ENCODE measurements at places on chromosomes 1 and 21.

GRCh38 chr21:43578677-43579303, 80.5 kb downstream of the HSF2BP start:
- no peaks in the 10 kb centered on the region for H3K36me3 ChIP-seq
- no peak overlapping the region for H3K27ac ChIP-seq

DNA sequence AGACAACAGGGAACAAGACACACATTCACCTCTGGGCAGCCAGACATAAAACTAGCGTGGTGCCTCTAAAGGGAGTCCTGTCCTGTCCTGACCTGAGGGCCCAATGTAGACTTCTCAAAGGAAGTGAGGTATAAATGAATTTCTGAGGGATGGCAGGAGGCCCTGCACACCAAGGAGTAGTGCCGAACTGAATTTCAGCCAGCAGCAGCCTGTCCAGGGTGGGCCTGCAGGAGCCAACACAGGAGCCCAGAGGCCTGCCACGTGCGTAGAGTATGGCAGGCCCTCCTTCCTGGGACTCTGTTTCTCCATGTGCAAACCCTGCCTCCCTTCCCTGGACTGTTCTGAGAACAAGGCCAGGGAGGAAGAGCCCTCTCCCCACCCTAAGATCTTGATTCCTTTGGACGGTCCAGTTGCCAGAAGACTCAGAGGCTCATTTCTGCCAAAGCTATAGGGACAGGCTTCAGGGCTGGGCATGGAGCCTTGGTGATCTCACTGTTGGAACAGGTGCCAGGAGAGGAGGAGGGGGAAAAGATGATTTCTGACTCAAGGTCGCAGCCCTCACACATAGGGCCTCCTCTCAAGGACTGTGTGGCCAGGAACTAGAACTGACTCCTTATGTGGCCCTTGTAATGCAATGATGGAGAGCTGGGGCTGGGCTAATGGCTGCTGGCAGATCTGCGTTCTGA, 1.8 kb upstream of the FABP3 start:
- H3K4me1 ChIP-seq, result peaks cover 11% of the 10 kb centered on the region
- H3K27ac ChIP-seq, result no peak overlapping the region
- peaks cover 10% of the 10 kb centered on the region for H3K27me3 ChIP-seq
- no peaks in the 10 kb centered on the region for H3K36me3 ChIP-seq
- H3K4me3 ChIP-seq, result no peak overlapping the region

GRCh38 chr1:248807067-248807737, 18.5 kb downstream of the SH3BP5L start:
- peak; percentile 68 for DNase-seq
- peaks cover 8% of the 10 kb centered on the region for H3K4me1 ChIP-seq
- H3K36me3 ChIP-seq, result peaks cover 6% of the 10 kb centered on the region
- H3K4me3 ChIP-seq, result no peak overlapping the region
- no peaks in the 10 kb centered on the region for H3K27me3 ChIP-seq
- no peak overlapping the region for H3K27ac ChIP-seq

- H3K27ac ChIP-seq, result no peak overlapping the region
- peaks cover 6% of the 10 kb centered on the region for H3K4me1 ChIP-seq
- H3K27me3 ChIP-seq, result peaks cover 25% of the 10 kb centered on the region
- H3K4me3 ChIP-seq, result no peak overlapping the region
- DNase-seq, result no peak
Observed at GRCh38 chr1:21939650-21940374, 2.7 kb upstream of the HSPG2 start.

- DNase-seq, result no peak
- H3K4me3 ChIP-seq, result no peak overlapping the region
- H3K27me3 ChIP-seq, result no peaks in the 10 kb centered on the region
- H3K4me1 ChIP-seq, result peaks cover 11% of the 10 kb centered on the region
- H3K27ac ChIP-seq, result no peak overlapping the region
Observed at GRCh38 chr1:8782001-8782620, 35.3 kb downstream of the RERE start.

DNA sequence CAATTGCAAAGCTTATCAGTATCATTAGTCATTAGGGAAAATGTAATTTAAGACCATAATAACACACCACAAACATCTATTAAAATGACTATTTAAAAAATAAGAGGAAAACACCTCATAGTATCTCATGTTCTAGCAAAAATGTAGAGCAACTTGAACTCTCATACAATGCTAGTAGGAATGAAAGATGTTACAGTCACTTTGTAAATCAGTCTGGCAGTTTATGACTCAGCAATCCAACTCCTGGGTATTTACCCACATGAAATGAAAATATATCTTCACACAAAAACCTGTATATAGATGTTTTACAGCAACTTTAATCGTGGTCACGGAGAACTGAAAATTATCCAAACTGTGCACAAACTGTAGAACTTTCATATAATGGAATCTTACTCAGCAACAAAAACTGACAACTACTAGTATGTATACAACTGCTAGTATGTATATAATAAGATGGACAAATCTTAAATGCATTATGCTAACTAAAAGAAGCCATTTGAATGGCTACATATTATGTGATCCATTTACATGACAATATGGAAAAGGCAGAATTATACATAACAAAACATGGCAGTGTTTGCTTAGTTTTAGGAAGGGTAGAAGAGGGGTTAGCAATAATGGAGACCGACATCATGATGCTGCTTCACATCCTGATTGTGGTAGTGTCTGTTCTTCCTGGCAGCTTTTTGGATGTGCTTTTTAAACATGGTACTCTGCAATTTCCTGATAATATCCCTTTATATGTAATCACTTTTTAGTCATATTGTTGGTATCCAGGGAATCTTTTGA, 267.0 kb downstream of the KCTD3 start:
- no peaks in the 10 kb centered on the region for H3K36me3 ChIP-seq
- no peak overlapping the region for H3K4me3 ChIP-seq
- no peaks in the 10 kb centered on the region for H3K27me3 ChIP-seq
- DNase-seq, result no peak

DNA sequence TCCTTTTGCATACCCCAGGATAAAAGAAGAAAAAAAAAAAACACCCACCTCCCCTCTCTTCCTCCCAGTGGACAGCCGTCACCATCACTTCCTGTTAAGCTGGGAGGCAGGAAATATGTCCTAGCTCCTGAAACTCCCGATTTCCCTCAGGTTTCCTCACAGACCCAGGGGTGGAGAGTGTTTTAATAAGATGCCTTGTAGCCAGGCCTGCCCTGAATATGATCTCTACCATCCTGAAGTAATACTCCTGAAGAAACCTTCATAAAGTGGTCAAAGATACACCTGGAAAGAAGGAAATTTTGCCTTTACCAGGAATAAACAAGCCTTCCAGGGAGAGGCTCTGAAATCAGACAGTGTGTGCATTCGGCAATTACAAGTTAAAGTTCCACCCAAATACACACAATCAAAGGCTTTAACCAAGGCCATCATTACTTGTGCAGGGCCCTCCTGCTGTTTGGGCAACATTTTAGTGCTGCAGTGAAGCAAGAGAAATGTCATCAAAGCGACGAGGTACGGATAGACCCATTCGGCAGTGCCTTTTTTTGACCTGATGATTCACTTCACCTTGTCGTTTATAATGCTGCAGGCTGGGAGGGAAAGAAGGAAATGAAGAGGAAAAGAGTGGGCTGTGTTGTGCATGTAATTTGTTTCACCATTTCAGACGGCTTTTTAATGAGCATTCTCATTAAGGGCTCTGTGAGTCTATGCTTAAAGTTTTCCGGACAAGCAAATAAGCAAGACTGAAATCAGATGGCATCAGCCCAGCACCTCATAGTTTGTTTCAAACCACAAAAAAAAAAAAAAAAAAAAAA, 41.0 kb upstream of the RASAL2 start:
- no peak for DNase-seq
- H3K4me3 ChIP-seq, result no peak overlapping the region
- no peak overlapping the region for H3K27ac ChIP-seq
- H3K36me3 ChIP-seq, result no peaks in the 10 kb centered on the region
- H3K27me3 ChIP-seq, result no peaks in the 10 kb centered on the region
- H3K4me1 ChIP-seq, result no peaks in the 10 kb centered on the region

DNA sequence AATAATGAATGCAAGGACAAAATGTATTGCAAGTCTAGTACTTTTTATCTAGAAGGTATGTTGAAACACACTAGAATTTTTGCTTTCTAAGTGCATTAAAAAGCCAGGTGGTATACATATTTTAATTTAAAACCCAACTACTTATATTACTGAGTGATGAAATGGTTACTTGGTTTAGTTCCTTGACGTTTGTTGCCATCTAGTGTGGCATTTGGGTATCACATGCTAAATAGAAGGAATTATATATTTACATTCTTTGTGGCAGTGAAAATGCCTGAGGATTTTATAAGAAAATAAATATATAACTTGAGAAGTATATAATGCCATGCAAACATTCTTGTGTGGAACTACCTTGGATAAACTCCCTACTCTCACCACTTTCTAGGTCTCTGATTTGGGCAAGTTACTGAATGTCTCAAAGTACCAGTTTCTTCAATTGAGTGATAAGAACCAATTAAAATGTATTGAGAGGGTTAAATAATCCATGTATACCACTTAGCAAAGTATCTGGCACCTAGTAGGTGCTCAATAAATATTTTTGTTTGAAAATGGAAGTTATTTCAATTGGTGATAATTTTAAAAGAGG, 69.6 kb downstream of the SDCCAG8 start:
- no peaks in the 10 kb centered on the region for H3K4me1 ChIP-seq
- H3K36me3 ChIP-seq, result no peaks in the 10 kb centered on the region
- H3K4me3 ChIP-seq, result no peak overlapping the region
- no peak overlapping the region for H3K27ac ChIP-seq
- no peaks in the 10 kb centered on the region for H3K27me3 ChIP-seq

GRCh38 chr21:28892199-28893111, 100.2 kb downstream of the LTN1 start:
- no peak overlapping the region for H3K4me3 ChIP-seq
- DNase-seq, result no peak
- H3K4me1 ChIP-seq, result no peaks in the 10 kb centered on the region
- peaks cover 30% of the 10 kb centered on the region for H3K27me3 ChIP-seq

DNA sequence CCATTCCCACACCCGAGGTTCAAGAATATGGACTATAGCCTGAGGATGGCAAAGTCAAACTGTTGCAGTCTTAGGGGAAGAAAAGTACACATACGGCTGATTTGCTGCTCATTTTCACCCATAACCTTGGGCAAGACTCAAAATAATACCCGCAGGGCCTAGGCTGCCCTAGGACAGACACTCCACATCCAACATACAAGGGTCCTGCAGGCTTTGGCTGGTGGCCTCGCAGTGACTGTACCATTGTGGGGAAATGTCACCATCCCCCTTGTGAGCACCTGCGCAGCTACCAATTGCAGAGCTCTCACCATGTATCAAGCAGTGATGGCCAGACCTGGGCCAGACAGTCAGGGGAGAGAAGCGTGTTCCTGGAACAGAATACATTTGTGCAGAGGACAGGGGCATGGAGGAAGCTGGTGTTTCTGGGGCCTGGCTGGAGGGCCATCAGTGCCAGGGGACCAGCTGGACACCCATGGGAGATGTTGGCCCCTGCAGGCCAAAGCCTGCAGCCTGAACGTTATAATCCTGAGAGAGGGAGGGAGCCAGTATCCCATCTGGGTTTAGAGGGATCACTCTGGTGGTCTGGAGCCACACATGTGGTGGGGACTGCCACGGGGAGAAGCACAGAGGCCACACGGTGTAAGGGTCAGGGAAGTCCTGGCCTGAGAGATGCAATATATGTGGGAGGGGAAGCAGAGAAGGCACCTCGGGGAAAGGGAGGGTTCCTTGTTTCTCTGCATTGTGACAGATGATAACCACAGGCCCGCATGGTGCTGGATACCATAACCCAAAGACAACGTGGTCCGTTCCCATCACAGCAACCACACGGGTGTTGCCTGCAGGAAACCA, 101.2 kb downstream of the GLIS1 start:
- H3K4me1 ChIP-seq, result no peaks in the 10 kb centered on the region
- DNase-seq, result no peak
- H3K4me3 ChIP-seq, result no peak overlapping the region
- H3K27ac ChIP-seq, result no peak overlapping the region

DNA sequence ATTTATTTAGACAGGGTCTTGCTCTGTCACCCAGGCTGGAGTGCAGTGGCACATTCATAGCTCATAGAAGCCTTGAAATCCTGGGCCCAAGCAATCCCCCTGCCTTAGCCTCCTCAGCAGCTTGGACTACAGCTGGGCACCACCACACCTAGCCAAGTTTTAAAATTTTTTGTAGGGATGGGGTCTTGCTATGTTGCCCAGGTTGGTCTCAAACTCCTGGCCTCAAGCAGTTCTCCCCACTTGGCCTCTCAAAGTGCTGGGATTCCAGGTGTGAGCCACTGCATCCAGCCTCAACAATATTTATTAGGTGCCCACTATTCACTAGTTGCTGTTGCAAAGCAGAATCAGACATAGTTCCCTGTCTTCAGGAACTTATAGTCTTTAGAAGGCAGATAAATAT, 14.1 kb upstream of the GPX7 start:
- H3K4me1 ChIP-seq, result no peaks in the 10 kb centered on the region
- no peaks in the 10 kb centered on the region for H3K36me3 ChIP-seq
- no peak overlapping the region for H3K27ac ChIP-seq
- no peak for DNase-seq
- no peak overlapping the region for H3K4me3 ChIP-seq

GRCh38 chr21:36815284-36815683, 116.4 kb downstream of the SIM2 start:
- DNase-seq, result no peak
- no peaks in the 10 kb centered on the region for H3K27me3 ChIP-seq
- H3K27ac ChIP-seq, result no peak overlapping the region
- H3K4me3 ChIP-seq, result no peak overlapping the region

- peaks cover 14% of the 10 kb centered on the region for H3K36me3 ChIP-seq
- H3K27ac ChIP-seq, result no peak overlapping the region
- H3K4me1 ChIP-seq, result peaks cover 72% of the 10 kb centered on the region
- H3K27me3 ChIP-seq, result no peaks in the 10 kb centered on the region
Observed at GRCh38 chr1:234967121-234967520, 161.5 kb downstream of the TOMM20 start.

- peaks cover 17% of the 10 kb centered on the region for H3K36me3 ChIP-seq
- H3K4me1 ChIP-seq, result peaks cover 70% of the 10 kb centered on the region
- H3K4me3 ChIP-seq, result peak overlapping the region; percentile 76
- peak; percentile 65 for DNase-seq
- H3K27ac ChIP-seq, result peak overlapping the region; percentile 54
Observed at GRCh38 chr1:27527223-27527889, 37.4 kb upstream of the WASF2 start.

- H3K27me3 ChIP-seq, result peaks cover 3% of the 10 kb centered on the region
- no peaks in the 10 kb centered on the region for H3K4me1 ChIP-seq
- no peak overlapping the region for H3K27ac ChIP-seq
- DNase-seq, result no peak
- no peak overlapping the region for H3K4me3 ChIP-seq
Observed at GRCh38 chr1:197083474-197083873, 16.4 kb upstream of the F13B start.

- peaks cover 37% of the 10 kb centered on the region for H3K36me3 ChIP-seq
- H3K27me3 ChIP-seq, result no peaks in the 10 kb centered on the region
- no peak overlapping the region for H3K27ac ChIP-seq
- DNase-seq, result no peak
Observed at GRCh38 chr1:35029761-35030160, 2.0 kb downstream of the ZMYM6 start.
